Activated CD4-positive, alpha-beta T cell treated with anti-CD3 and anti-CD28 coated beads, Interleukin-10, Interleukin-2, amounts not matched to agents 100 ng/mL and 50 ng/mL, durations not matched to agents 16 hours and 8 hours (primary cell): ENCODE measurements at places on chromosomes 2 and 18.

- no peak for DNase-seq
Measured at GRCh38 chr2:180776921-180777320, 203.5 kb upstream of the UBE2E3 start.

DNA sequence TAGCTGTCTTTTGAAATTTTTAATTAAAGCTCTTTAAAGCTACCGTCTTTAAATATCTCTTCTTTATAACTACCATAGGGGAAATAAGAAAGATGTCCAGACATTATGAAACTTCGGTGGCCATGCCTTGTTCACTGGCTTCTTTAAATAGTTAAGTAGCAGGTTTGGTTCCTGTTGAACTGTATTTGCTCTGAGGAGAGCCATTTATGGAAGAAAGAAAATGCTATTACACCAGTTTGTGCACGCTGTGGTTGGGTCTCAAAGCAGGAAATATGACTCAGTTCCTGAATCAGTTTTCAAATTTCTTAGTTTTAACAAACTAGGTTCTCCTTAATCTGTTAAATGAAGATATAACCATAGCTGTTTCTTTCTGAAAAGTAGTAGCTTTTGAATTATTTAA, 12.2 kb downstream of the ARPC2 start:
- peak; percentile 91 for DNase-seq

DNA sequence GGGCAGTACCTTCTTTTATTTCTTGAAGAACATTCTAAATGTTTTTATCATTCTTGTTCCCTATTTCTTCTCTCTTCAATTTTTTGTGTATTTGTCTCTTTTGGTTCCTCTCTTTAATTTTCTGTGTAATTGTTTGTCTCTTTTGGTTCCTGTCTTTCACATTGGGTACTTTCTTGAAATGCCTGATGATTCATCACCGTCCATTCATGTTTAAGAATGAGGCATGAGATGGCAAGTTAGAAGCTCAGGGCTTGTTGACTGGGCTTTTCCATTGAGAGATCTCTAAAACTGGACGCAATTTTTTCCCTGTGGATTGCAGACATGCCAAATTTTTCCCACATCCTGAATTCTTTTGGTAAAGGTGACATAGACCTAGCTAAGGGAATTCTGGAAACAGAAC, 33.7 kb upstream of the IL1R2 start:
- no peak for DNase-seq

DNA sequence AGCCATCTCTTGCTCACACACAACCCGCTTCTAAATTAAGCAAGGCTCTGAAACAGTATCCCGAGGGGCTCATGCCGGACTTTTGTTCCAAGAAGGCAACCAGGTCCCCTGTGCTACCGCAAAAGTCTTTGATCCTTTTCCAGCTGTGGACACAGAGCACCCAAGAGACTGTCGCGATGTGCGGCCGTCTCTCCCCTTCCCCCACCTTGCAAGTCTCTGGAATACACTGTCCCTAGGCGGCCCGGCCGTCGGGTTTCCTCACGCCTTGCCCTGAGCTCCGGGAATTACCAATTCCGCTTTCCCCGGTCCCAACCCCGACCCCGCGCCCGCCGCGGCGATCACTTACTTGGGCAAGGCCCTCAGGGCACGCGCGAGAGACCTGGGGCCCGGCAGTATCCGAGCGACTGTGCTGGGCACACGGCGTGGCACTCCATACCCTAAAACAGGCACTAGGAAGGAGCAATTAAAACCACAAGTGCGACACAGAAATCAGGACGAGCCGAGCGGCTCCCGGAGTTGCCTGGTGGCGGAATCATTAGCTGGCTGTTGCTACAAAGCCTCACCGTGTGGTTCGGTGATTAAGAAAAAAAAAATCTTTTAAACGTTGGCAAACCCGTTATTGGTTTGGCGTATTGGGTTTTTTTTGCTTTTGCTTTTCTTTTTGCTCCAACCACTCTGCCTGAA, 2.2 kb upstream of the DLX1 start:
- DNase-seq, result no peak

DNA sequence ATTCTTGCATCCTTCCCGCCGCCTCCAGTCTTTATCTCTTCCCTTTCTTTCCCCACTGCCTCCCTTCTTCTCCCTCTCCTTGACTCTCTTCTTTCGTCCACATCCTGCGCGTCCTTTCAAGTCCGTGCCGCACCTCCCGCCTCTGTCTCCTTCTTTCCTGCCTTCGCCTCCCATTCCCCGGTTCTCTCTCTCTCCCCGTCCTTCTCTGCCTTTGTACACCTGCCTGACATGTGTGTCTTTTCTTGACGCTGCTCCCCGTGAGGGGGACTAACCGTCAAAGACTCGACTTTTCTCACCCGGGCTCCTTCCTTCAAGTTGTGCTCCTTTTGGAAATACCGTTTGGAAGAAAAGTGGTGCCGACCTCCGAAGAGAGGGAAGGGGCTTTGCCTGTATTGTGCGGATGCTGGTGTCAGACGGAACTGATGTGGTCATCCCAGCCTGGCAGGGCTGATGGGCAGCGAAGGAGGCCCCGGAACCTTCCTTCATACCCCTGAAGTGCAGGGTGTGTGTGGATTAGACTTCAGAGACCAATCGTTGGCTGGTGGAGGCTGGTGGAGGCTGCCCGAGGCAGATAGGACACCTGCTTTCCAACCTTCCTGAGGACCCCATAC, 879 bp downstream of the TMEM178A start:
- DNase-seq, result no peak

DNA sequence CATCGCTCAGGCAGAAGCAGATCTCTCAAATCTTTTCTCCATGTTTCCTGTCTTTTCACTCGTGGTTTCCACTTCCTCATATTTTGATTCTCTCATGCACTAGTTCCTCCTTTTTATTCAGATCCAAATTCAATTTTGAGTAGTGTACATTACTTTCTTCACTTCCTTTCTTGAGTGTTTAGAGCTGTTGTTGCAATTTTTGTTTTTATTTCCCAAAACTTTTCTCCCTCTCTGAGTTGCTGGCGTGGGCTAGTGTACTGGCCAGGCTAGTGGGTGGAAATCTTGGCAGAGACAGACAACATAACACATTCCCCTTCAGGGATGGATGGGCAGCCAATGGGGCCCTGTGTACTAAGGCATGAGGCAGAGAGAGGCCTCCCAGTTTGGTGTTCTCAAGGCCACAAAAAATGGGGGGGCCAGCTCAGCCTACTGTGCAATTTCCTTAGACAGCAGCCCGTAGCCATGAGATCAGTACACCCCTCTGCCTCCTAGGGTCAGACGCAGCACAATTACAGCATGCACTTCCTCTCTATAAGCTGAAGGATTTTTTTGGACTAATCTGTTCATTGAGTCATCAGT, 145.1 kb upstream of the PID1 start:
- DNase-seq, result no peak

- no peak for DNase-seq
Measured at GRCh38 chr2:234954551-234954992, 2.8 kb downstream of the SH3BP4 start.

GRCh38 chr18:7084080-7085065, 33.2 kb downstream of the LAMA1 start:
- DNase-seq, result no peak

DNA sequence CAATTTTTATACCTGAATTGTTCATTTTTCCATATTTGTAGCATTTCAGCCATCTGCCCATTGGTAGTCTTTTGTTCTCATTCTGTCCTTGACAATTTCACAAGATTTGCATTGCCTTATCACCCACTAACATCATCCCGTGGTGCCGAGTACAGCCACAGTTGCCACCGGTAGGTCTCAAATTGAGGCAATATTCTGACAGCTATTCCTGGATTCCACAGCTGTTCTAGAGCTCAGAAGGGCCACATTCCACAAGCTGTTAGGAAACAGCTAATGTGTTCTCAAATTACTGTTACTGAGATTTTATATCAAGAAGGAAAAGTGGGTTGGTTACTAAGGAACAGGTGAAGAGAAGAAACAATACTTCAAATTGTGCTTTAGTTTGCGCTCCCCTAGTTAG, 178.8 kb downstream of the RPRM start:
- DNase-seq, result no peak

DNA sequence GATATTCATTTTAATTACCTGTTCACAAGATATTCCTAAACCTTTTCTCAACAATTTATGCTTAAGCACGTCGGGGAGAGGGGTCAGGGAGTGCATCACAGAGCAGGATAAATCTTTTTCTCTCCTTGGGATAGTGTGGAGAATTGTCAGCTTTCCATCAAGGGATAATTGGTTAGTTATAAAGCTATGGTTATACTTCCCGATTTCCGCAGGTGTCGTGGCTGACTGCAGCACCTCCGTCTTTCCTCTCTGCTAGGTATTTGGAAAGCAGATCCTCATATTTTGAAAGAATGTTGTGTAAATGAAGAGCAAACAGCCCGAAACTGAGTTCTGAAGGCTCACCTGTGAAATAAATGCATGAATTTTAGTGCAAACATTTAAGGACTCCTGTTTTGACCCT, 778 bp downstream of the DYNC2LI1 start:
- DNase-seq, result no peak

- DNase-seq, result peak; percentile 24
Measured at GRCh38 chr2:171522052-171522787, at the start of gene CYBRD1. Gene CYBRD1 (plus strand): TSS chr2:171522474. CDS start chr2:171522546, 72 bp downstream.
